ENCODE measurements at places on chromosomes 11 and 22.
A peak's percentile ranks its signal among the peaks of the same experiment; 100 is the strongest.

GRCh38 chr11:62324731-62325556 lies 12.3 kb upstream of the ASRGL1 start:
- DNase-seq = no peak

GRCh38 chr11:132030896-132031295 lies 660.5 kb downstream of the NTM start:
- no peak for DNase-seq

DNA sequence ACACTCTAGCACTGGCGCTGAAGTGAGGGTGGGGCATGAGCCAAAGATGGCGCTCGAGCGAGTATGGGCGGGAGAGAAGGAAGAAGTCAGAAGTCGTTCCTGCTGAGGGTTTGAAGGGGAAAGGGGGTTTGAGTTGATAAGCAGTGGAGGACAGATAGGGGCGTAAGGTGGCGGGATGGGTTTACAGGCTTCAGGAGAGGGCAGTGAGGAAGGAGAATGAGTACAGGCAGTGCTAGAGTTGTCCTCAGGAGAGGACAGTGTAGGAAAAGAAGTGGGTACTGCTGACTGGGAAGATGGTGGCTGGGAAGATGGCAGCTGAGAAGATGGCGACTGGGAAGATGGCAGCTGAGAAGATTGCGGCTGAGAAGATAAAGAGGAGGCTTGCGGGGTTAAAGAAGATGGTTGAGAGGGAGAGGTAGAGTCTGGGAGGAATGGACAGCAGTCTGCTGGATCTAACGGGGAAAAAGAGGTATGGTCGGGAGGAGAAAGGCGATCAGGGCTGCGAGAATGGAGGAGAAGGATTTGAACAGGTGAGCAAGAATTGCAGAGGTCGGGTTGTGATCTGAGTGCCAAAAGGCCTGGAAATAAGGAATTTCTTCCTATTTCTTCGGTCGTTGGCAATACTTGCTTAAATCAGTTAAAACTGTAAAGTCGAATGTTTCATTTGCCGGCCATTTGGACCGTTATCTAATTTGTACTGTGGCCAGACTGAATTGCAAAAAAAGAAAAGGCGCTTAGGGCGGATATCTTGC lies 5.2 kb downstream of the PPFIBP2 start:
- DNase-seq = no peak

DNA sequence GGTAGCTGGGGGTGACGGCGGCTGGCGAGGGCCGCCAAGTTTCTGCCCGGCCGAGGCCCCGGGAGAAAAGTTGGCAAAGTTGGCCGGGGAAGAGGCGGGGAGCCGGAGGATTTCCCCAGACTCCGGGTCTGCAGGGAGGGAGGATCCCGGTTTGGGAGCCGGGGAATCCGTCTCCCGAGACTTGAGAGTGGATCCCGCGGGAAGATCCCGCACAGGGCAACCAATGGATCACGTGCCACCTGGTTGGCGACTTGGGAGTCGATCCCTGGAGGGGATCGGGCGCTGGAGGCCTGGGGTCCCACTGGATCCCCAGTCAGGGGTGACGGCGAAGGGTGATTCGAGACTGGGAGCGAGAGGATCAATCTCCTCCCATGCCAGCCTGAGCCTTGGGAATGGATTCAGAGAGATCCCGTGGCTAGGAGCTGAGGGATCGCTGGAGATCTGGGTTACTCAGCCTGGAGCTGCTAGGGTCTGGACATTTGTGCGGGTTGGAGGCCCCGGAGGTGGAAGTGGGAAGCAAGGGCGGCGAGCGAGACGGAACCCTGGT lies 394 bp downstream of the KIAA1671 start:
- DNase-seq = peak; percentile 60

GRCh38 chr11:46865340-46865739 lies 19.3 kb upstream of the CKAP5 start:
- DNase-seq = no peak

DNA sequence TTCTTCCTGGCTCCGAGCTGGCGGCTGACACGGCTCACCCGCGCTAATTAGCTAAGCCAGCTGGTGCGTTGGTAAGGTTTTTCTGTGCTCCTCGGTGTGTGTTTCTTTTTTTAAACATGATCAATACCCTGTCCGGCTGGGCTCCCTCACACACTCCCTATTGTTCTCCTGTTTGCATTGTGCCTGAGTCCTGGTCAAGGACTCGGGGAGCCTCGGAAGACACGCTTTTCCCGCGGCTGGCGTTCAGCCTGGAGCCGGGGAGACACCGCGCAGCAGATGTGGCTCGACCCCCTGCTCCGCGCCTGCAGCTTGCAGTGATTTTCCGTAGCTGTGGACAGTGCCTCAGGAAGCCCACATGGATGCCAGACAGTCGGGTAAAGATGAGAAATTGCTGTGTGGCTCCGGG lies 454.9 kb upstream of the CADM1 start:
- no peak for DNase-seq

DNA sequence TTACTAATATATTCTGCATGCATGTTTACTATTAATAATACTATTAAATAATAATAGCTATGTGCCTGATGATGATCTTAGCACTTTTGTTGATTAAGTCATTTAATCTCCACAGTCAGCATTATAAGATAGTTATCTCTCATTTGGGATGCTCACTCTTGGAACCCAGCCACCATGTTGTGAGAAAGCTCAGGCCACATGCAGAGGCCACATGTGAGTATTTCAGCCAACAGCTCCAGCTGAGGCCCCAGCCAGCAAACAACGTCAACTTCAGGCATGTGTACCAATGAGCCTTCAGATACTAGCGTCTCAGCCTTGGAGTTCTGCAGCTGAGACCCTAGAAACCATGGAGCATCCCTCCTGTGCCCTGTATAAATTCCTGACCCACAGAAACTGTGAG lies 798.1 kb upstream of the LRRC4C start:
- no peak for DNase-seq

All from anterior cingulate cortex (tissue), 58 donors.